Left kidney (tissue), 8 donors: ENCODE measurements at places on chromosomes 16 and 17.

- DNase-seq = no peak
These were observed 13.4 kb downstream of the UTP6 start for GRCh38 chr17:31888124-31888523.

GRCh38 chr17:76142585-76143041 lies 1.6 kb upstream of the FOXJ1 start:
- DNase-seq = no peak

DNA sequence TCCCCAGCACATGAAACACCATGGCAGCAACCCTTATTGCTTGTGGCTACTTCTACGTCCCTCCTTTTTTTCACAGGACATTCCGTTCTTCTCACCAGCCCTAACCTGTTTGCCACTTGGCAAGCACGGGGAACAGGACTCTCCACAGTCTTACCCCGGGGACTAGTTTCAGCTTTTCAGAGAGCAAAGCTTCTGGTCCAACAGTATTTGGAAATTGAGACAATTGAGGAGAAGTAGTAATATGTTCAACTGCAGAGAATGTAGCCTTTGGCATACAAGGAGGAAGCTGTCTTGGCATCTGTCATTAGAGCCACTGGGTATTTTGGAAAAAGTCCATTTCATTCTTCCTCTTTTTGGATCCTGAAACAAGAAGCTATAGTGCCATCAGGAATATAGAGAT lies 65.7 kb downstream of the MAP2K6 start:
- no peak for DNase-seq

DNA sequence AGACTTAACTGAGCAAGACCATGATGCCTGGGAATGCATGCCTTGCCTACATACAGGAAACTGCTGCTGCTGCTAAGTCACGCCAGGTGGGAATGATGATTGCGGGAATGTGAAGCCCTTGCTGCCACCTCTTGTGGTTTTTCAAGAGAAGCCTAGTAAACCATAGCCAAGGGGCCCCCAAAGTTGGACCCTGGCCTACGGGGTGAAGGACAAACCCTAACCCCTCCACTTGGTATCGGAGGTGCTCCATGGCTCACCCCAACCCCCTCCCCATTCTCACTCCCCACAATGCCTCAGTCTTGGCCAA lies 233.9 kb downstream of the ZNF423 start:
- no peak for DNase-seq

GRCh38 chr17:76147211-76148014 lies 6.4 kb upstream of the FOXJ1 start:
- DNase-seq = no peak

GRCh38 chr17:5794881-5795506 lies 210.7 kb upstream of the NLRP1 start:
- DNase-seq = no peak

DNA sequence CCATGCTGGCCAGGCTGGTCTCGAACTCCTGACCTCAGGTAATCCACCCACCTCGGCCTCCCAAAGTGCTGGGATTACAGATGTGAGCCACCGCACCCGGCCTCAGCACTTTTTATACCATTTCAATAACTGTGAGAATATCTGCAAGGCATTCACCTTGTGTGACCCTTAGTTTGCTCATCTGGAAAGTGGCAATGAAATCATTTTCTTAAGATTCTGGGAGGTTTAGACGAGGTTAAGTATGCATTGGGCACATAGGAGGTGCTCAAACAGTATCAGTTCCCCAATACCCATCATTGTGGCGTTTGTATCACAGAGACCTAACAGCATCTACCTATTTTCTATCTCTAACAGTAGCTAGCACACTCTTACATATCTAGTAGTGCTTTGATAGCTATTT lies 481.9 kb upstream of the ERCC4 start:
- DNase-seq = no peak

DNA sequence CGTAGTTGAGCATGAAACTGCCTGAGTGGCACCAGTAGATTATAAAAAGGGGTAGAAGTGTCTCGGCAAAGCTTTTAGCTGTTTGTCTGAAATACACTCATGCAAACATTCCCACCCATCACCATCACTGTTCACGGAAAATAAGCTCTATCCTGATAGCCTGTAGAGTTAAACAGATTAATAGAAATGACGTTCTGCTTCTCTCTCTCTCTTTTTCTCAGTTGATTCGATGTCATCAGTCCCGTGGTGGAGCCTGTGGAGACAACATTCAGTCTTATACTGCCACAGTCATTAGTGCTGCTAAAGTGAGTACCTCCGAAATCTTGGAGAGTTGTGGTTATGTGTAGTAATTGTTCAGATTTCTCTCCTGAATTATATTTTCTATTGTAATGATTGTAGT lies 224.7 kb downstream of the BCAS3 start:
- no peak for DNase-seq

GRCh38 chr16:85626191-85626981 lies 13.3 kb downstream of the GSE1 start:
- DNase-seq = no peak

DNA sequence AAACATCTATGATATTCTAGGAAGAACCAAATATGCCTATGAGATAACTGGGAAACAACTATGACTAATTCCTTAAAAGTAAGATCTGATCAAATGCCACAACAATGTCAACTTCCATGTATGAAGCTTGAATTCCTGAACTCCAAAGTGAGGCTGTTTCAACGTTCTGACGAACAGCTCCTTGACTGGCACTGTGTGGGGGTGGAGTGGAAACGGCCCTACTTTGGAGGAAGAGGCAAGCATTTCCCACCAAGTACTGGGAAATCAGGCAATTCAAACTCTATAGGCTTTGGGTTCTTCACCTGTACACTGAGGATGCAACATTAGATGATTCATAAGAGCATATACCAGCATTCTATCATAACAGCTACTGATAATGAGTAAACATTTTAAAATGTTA lies 187.2 kb downstream of the CDK5R1 start:
- no peak for DNase-seq

GRCh38 chr17:12522743-12523183 lies 142.9 kb upstream of the MYOCD start:
- DNase-seq = peak; percentile 28

- DNase-seq = no peak
These were observed 21.6 kb upstream of the MSI2 start for GRCh38 chr17:57234739-57235092.

DNA sequence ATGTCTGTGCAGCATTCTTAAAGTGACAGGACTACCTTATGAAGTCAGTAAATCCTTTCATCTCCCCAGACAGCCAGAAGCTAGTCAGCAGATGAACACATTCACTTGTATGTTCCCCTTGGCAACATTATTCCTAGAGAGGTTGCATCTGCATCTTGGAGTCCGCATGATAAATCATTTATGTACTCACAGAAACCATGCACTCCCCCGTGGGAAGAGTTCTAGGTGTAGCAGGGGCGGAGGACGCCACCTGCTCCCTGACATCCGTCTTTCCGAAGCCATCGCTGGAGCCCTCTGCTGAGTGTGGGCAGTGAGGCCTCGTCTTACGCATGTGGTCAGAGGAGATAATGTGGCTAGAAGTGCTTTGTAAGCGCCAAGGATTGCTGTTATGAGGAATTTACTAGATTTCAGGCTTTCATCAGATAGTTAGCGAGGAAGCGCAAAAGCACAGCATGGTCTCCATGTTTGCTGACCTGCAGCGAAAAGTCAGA lies 144.5 kb downstream of the RPTOR start:
- DNase-seq = no peak

DNA sequence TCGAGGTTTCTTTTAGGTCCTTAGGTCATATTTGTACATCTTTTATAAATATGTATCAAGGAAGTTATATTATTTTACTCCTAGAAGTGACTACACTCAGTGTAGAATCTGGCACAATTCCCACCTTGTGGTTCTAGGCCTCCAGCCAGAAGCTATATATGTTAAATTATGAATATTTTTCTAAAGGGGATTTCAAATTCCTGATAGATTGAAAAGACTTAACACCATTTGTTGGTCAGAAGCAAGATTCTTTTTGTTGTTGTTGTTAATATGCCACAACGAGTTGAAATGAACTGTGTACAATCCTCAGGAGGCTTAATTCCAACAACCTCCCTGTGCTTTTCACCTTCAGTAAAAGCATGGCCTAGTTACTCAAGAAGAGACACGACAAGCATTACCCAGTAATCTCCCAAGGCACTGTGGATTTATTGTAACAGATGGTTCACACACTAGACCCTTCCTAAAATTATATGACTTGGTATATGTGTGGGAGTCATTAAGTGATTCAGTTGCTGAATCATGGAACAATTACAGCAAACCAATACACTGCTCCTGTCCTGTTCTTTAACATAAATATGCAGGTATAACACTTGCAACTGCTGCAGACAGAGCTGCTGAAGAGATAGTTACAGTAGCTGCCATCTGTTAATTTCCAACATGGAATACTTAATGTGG lies 964.4 kb upstream of the GOT2 start:
- no peak for DNase-seq

GRCh38 chr16:56989988-56990387 lies 631 bp downstream of the NLRC5 start:
- no peak for DNase-seq

DNA sequence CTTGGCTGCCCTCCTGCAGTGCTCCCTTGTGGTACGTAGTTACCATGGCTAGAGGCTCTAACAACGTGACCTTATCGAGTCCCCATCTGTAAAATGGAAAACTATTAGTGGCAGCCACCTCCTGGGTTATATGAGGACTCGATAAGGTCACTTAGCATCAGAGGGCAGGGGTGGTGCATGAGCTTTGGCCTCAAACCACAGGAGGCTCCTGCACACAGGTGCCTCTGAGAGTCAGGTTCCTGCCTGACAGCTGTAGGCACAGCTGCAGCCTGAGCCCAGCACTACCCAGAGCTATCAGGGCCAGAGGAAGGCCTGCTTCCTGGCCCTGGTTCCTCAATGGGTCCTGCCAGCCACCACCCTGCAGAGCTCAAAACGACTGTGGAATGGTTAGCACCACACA lies 57.2 kb upstream of the SEC14L1 start:
- DNase-seq = no peak

DNA sequence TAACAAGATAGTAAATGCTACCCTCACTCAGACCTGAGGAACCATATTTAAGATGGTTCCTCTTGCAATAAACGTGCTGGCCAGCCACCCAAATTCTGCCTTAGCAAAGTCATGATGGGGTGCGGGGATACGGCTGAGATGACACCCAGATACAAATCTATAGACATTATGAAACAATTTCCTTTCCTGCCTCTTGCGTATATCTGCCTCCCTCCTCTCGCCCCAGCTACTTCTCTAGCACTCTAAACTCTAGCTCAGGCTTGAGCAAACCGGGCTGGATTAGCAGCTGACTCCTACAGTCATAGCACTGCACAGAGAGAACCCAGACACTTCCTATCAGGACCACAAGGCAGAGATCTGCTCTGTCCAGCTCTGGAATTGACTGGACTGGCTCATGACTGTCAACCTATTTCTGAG lies 22.3 kb downstream of the CD300LF start:
- DNase-seq = no peak

- peak; percentile 37 for DNase-seq
These were observed 648 bp upstream of the ERCC4 start for GRCh38 chr16:13919330-13919682.

DNA sequence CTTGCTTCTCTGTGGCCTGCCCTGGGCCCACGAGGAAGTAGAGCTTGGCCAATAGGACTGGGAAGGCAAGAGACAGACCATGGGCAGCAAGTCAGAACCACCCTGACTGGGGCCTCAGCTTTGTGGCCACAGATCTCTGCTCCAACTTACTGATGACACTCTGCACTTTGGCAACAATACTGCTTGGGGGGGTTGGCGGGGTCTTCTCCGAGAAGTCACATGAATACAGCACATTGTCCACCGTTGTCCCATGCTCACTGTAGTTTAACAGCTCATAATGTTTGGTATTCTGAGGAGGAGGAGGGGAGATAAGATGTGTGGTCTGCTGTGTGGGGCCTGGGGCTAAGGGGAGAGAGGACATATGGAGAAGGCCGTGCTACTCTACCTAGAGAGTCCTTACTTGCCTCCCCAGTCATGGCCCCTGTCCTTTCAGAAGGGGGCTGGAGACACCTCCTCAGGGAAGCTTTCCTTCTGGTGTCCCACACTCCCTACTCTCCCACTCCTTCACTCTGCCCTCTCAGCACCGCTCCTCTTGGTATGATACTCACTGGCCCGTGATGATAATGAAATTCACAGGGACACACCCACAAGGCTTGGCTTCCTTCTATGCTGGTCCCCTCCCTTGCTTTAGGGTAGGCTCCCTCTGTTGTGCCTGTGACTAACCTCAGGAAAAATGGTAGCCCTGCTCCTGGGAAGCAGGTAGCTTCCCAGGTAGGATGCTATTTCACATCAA lies 4.0 kb upstream of the DHRS13 start:
- DNase-seq = no peak

DNA sequence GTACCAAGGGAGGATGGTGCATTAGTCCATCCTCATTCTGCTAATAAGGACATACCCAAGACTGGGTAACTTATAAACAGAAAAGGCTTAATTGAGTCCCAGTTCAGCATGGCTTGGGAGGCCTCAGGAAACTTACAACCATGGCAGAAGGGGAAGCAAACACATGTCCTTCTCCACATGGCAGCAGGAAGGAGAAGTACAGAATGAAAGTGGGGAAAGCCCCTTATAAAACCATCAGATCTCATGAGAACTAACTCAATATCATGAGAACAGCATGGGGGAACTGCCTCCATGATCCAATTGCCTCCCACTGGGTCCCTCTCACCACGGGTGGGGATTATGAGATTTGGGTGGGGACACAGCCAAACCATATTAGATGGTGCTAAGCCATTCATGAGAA lies 84.5 kb downstream of the SEC14L1 start:
- no peak for DNase-seq

DNA sequence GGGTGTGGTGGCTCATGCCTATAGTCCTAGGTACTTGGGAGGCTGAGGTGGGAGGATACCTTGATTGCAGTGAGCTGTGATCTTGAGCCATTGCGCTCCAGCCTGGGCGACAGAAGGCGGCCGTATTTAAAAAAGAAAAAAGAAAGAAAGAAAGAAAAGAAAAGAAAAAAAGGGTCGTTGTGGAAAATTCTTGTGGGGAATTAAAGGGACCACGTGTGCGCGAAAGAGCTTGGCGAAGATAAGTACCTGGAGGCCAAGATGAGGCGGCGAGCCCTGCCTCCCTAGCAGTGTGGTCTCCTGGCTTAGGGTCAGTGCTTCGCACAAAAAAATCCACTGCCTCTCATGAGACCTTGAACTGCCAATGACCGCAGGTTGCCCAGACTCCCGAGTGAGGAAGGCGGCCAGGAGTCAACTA lies 728 bp upstream of the NMT1 start:
- DNase-seq = no peak

DNA sequence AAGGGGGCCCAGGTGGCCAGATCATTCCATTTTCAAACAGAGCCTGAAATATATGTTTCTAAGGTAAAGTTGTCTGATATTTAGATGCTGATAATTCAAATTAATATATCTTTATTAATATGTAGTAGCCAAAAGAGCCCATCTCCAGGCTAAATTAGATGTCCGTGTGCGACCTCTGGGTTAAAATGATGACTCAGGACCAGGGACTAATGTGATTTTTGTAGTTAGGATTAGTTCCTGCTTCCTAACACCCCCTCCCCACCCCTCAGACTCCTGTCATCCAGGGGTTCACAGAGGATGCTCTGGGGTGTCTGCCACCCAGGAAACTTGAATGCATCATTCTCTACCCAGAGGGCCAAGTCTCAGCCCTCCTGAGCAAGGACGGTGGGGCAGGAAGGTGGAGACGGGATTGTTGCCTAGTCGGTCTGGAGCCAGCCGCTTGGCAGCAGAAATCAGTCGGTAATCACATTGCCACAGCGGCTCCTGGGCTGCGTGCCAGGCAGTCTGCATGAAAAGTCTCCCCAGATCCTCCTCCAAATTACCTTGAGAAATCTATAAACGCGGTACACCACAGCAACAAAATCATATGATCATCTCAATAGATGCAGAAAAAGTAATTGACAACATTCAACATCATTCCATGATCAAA lies 29.8 kb downstream of the CNGB1 start:
- no peak for DNase-seq
